ENCODE measurements at places on chromosomes 2 and 18.
A peak's percentile ranks its signal among the peaks of the same experiment; 100 is the strongest.

DNA sequence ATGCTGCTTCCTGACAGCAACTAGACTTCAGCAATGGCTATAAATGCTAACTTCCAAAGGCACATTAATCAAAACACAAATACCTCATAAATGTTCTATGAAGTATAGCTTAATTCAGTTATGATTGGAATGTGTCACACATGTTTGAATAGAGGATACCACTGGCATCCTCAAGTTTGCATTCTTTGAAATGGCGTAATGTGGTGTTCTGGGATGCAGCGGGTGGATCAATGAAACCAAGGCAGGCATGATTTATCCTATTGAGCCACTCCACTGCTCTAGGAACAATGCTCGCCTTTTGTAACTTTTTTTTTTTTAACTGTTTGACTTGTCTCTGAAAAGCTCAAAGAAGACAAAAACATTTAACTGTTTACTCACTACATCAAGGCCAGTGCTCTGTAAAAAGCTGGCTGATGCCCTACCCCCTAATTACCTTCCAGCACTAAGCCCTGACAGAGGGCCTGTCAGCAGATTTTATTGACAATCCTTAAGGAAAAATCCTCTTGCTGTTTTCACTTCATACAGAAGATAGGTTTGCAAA is 278.8 kb upstream of the SESTD1 start:
- no peak for DNase-seq

DNA sequence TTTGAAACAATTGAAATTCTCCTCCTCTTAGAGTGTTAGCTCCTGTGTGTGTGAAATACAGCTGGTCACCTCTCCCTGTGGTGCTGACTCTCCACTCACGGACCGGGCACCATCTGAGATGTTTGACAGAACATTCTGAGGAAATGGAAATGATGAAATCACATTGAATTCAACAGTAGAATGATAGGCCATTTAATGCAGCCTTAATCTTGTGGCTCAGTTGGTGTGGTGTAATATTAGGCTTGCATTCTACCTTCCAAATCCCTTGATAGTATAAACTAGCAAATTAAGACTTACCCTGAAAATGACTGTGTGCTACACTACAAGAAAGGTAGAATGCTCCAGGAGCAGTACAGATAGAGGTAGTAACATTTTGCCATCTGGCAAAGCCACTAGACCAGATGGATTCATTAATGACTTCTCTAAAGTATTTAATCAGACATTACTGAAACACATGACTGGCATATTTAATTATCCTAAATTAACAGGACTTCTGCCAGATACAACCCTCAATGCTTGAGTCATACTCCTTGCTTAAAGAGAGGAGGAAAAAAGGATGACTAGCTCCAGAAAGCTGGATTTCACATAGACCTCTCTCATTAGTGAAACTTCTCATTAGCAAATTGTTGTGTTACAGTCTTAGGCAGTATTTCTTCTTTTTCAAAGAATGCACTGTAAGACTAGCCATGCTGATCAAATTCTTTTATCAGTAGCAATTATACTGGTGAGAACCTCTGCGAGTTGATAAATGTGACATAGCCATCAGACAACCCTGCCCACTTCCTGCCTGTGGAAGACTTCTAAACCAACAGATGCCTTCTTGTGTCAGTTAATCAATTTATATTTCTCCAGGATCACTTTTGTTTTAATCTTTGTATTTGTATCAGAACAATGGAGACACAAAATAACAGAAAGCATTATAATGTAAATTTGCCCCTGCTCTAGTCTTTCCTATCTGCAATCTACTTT is 80.6 kb downstream of the EML6 start:
- no peak for DNase-seq

DNA sequence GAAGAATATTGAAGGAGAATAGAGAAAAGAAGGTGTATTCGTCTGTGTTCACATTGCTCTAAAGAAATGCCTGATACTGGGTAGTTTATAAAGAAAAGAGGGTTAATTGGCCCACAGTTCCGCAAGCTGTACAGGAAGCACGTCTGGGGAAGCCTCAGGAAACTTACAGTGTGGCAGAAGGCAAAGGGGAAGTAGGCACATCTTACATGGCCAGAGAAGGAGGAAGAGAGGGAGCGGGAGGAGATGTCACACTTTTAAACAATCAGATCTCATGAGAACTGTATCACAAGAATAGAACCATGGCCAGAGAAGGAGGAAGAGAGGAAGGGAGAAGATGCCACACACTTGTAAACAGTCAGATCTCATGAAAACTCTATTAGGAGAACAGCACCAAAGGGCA is 159.6 kb upstream of the TPO start:
- DNase-seq: no peak

DNA sequence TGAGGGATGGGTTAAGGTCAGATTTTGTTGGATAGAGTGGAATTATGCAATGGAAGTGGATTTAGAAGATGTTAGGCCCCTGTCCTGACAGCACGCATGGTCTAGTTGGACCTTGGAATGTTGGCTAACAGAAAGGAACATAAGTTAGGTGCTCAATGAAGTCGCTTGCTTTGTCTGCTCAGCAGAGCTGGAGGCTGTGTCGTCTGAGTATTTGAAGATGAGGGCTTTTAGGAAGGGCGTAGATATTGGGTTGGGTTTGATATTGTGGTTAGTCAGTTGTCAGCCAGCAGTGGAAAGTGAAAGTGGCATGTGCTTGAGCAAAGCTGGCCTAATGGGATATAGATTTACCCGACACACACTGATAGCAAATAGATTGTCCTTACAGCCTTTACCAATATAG is 239.3 kb downstream of the PRKCE start:
- peak; percentile 45 for DNase-seq

DNA sequence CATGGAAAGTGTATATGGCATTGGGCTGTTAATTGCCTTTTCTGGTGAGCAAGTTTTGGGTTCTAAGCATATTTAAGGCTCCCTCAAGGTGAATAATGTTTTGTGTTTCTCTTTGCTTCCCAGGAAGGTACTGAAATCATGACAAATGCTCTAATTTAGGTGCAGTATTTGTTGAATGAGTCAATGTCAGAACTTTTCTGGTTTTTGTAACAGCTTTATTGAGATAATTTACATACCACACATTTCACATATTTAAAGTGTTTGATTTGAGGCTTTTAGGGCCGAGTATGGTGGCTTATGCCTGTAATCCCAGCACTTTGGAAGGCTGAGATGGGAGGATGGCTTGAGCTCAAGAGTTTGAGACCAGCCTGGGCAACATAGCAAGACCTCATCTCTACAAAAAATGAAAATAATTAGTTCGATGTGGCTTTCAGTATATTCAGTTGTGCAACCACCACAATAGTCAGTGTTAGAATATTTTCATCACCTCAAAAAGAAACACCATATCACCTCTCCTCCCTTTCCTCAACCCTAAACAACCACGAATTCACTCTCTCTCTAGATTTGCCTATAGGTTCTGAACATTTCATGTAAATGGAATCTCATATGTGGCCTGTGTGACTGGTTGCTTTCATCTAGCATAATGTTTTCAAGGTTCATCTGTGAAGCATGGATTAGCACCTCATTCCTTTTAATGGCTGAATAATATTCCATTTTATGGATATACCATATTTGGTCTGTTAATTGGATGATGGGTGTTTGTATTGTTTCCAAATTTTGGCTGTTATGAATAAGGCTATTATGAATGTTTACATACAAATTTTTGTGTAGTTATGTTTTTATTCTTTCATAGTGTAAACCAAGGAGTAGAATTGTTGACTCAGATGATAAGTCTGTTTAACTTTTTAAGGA is 54.9 kb downstream of the MGAT5 start:
- no peak for DNase-seq

GRCh38 chr2:96739076-96739632 is 710 bp downstream of the LMAN2L start:
- DNase-seq: no peak

DNA sequence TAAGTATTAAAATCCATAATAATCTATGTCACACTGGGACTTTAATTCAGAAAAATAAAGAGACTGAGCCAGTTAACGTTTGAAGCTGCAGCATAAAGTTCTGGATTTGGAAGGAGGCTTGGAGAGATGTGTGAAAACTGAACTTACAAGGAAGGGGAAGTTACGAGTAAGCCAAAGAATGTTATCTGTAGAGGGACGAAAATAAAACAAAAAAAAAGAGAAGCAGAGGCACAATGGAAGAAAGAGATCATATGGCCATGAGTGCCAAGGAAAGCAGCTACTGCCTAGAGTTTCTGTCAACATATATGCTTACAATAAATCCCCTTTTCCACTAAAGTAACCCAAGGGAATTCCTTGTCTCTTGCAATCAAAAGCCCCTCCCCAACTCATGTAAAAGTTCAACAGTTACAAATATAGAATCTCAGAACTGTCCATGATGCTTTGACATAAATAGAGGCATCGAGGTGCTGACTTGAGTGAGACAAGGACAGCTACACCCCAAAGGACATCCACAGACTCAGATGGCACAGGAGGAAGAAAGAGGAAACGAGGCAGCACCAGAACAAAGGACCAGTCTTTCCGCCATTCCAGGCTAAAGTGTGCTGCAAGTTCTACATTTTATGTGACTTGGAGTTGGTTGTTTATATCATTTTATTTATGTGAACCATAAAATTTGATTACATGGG is 16.1 kb upstream of the ARL5A start:
- no peak for DNase-seq

DNA sequence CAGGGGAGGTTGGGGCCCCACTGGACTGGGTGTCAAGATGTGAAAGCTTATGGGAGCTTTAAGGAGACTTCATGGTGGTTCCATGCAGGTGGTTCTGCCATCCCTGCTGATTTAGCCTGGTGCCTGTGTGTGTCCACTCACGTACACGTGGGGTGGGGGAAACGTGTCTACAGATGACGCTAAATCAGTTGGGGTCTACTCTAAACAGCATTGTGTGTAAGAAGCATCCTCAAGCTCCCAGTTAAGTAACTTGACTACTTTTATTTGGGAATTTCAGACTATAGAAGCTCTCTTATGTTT is 47.1 kb downstream of the BCL2L11 start:
- no peak for DNase-seq

- DNase-seq: peak; percentile 68
Observed at GRCh38 chr2:74532222-74532621, 2.5 kb downstream of the HTRA2 start.

Data from CD4-positive, alpha-beta T cell treated with Interferon alpha-2 for 1 hour (primary cell).